ENCODE measurements at places on chromosomes 13 and 19.

DNA sequence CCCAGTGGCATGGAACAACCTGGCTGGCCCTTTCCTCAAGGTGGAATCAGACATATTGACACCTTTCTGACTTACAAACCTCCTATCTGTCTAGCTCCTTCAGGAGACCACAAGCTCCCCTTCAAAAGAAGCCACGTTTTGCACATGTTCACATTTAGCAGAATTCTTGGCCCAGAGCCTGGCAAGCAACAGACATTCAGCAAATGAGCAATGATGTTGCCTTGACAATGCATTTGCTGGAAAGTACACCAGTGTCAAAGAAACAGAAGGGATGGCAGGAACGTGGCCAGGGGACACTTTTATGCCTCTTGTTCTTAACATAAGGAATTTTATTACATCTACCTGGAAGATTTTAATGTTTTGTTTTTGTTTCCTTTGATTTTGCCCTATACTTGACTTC, 85.5 kb upstream of the FGF14 start:
- no peak for DNase-seq

DNA sequence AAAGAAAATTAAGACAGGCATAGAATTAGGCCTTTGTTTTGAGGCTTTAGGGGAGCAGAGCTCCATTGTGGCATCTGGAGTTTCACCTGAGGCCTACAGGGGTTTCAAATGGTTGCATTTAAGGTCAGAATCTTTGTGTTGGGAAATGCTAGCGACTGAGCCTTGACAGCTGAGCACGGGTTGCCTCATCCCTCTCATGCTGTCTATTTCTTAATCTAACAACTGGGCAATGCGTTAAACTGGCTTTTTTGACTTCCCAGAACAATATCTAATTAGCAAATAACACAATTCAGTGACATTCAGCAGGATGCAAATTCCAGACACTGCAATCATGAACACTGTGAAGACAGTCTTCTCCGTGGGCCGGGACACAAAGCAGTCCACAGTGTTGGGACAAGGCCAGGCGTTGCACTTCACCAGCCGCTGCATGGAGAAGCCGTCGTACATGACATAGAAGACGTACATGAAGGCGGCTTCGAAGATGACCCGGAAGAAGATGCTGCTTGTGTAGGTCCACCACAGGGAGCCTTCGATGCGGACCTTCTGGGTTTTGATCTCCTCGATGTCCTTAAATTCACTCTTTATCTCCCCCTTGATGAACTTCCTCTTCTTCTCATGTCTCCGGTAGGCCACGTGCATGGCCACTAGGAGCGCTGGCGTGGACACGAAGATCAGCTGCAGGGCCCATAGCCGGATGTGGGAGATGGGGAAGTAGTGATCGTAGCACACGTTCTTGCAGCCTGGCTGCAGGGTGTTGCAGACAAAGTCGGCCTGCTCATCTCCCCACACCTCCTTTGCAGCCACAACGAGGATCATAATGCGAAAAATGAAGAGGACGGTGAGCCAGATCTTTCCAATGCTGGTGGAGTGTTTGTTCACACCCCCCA, 3.8 kb downstream of the GJB2 start:
- DNase-seq: peak; percentile 93

GRCh38 chr19:16470541-16470910, 1.2 kb downstream of the EPS15L1 start:
- no peak for DNase-seq

DNA sequence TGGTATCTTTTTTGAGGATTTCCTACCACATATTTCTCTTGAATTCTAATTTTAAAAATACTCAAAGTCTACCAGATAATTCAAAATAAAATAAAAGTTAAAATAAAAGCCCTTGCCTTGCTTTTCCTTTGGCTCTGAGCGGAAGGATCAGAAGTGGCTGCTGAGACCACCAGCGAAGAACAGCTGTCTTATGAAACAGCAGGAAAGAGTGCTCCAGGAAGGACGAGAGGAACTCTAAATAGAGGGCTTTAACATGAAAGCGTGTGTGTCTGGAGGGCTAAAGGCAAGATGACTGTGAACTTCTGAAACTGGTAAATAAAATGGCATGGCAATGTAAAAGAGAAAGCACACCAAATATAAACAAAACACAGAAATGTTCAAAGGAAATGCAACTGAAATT, 521.5 kb upstream of the SPRY2 start:
- no peak for DNase-seq

GRCh38 chr13:99361197-99361596, 54.0 kb upstream of the GPR183 start:
- no peak for DNase-seq

DNA sequence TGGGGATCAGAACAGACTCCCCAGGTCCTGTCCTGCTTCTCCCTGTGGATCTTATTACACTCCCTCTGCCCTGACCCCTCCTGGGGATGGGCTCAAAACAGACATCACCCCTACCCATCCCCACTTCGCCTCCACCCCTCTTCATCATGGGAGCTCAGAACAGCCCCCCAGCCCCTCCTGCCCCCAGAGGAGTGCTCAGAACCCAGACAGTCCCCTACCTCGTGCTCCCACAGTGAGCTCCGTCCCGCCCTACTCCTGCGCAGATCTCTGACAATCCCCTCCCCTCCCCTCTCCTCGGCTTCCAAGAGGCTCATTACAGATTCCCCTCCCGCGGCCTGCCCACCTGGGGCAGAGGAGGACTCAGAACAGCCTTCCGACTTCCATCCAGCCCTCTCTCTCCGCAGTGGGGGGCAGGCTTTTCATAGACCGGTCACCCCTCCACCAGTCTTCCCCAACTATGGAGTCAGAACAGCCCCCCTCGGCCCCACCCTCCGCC, 6.1 kb downstream of the NXNL1 start:
- DNase-seq: no peak

- no peak for DNase-seq
Observed at GRCh38 chr13:96632536-96633320, 361.5 kb downstream of the OXGR1 start.

DNA sequence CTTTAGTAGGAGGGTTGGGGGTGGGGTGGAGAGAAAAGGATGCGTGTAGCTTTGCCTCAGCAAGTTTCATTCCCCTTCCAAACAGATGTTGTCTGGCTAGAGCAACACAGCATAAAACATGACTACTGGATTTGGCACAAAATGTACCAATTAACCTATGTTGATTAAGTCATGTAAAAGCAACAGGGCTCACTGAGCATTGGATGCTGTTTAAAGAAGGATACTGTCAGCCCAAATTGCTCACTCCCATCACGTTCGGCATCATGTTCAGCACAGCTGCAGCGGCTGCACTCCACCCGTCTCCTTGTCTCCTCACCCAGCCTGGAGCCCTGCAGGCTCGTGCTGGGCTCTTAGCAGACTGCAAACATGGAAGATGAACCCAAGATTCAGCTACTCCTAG, 77.5 kb downstream of the DLEU7 start:
- DNase-seq: no peak

GRCh38 chr13:94296471-94296870, 183.0 kb downstream of the DCT start:
- no peak for DNase-seq

GRCh38 chr19:27772059-27772458, 1440.9 kb downstream of the UQCRFS1 start:
- no peak for DNase-seq

DNA sequence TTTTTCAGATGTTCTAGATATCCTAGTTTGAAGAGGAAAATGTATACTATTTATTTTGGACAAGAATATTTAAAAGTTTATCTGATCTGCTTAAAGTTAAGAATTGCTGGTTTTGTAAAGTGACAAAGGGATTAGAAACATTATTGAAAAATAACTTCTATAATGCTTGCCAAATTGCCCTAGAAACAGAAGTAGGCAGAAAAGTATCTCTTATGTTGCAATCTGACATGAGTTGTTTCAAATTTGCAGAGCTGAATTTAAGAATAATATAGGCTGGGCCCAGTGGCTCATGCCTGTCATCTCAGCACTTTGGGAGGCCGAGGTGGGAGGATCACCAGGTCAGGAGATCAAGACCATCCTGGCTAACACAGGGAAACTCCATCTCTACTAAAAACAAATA, 777.1 kb downstream of the LIG4 start:
- DNase-seq: no peak

- no peak for DNase-seq
Observed at GRCh38 chr19:2274185-2274711, 7.7 kb downstream of the PEAK3 start.

- DNase-seq: peak; percentile 52
Observed at GRCh38 chr19:28466107-28467045, 746.6 kb downstream of the UQCRFS1 start.

DNA sequence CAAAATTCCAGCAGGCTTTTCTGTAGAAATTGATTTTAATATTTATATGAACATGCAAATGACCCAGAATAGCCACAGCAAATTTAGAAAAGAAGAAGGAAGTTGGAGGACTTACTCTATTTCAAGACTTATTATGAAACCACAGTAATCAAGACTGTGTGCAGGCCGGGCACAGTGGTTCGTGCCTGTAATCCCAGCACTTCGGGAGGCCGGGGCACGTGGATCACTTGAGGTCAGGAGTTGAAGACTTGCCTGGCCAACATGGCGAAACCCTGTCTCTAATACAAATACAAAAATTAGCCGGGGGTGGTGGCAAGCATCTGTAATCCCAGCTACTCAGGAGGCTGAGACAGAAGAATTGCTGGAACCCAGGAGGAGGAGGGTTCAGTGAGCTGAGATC, 6.0 kb upstream of the FFAR2 start:
- peak; percentile 86 for DNase-seq

DNA sequence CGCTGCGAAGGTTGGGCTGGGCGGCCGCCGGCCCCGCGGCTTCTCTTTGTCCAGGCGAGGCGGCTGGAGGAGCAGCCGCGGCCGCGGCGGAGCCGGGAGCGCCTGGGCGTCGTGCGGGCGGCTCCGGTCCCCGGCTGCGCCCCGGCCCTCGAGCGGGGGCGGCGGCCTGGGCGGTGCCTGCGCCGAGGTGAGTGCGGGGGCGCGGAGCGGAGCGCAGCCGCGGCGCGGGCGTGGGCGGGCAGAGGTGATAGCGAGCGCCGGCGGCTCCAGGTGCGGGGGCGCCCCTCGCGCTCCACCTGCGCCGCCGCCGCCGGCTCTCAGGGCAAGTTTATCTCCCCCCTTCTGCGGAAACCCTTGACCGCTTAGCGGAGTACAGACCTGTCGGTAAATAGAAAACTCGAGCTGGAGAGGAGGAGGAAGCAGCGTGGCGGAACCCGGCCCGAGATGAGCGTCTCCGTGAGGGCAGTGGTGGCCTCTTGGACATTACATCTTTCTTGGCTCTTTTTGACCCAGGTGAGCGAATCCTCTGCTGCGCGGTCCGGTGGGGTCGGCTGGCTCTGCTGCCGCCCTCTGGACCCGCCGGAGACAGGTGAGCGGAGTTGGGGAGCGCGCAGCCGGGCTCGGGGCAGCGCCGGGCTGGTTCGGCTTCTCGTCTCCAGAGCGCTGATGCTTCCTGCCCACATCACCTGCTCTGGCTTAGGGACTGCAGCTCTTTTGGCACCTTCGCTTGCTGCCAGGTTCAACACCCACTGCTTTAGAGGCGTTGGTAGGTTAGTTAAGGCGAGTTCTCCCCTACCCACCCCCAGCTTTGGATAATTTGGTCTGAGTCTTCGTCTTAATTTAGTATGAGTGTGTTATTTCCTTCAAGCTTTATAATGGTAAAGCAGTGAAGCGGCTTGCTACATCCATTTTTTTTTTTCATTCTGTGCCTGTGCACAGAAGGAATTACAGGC, at the start of gene MTUS2:
Gene MTUS2, plus strand, starts transcription at position 241 of the 953 bp plus-strand sequence.
- DNase-seq: no peak

DNA sequence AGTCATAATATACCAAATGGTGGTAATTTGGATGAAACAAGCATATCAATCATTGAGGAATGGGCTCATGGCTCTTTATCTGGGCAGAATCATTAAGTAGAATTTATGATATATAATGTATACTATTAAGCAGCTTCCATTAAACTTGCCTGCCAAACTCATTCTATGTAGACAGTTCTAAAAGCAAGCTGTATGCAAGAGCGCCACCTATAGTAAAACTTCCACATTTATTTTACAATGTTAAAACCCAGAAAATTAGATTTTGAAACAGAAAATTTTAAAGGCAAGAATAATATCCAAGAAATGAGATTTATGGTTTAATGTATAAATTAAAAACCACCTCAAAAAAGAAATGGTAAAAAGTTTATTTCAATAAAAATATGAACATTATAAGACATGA, 161.5 kb downstream of the MZT1 start:
- peak; percentile 44 for DNase-seq

DNA sequence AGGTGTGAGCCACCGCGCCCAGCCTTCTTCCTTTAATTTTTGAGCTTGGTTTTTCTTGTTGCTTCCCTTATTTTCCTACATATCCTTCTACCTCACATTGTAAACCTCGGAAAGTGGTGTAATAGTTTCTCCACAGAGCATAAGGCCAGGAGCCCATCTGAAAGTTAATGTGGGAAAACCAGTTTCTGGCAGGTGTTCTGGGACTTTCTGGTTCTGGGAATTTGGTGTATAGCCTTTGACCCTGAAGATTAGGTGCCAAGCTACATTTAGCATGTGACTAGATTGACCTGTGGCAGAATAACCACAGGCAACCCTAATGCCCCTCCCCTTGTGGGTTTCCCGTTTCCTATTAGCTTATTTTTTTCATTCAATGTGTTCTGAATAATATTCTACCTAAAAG, 8.7 kb downstream of the POP4 start:
- DNase-seq: no peak

GRCh38 chr19:1428738-1429391, 9.3 kb upstream of the RPS15 start:
- DNase-seq: no peak

GRCh38 chr13:110581506-110582185, 20.1 kb upstream of the RAB20 start:
- DNase-seq: no peak

GRCh38 chr19:34504273-34504808, 22.8 kb downstream of the WTIP start:
- no peak for DNase-seq

DNA sequence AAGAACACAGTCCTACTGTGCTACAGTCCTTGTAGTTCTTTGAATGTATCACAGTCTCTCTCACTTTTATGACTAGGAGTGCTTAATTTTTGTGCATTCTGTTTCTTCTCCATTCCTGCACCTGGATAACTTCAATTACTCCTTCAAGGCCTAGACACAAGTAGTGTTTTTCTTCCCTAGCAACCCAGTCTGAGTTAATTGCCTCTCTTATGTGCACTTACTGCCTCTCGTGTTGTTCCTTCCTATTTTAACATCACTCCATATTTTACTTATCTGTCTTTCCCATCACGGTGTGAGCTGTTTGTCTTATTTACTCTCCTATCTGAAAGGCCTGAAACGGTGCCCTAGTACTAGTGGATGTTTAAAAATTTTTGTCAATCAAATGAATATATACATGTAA, 101.5 kb downstream of the HS6ST3 start:
- no peak for DNase-seq

DNA sequence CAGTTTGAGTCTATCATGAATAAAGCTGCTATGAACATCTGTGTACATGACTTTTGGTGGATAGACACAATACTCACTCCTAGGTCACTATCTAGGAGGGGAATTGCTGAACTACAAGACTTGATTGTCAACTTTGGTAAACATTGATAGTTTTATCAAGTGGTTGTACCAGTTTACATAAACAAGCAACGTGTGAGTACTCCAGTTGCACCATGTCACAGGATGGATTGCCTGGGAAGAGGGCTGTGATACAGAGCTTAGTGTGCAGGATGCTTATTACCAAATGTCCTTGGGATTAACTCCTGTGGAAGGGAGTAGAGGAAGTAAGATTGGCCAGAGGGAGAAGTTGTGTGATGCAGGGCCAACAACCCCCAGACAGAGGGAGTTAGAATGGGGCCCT, 37.7 kb downstream of the RAP2A start:
- no peak for DNase-seq

- DNase-seq: peak; percentile 66
Observed at GRCh38 chr13:109385242-109385560, 401.2 kb downstream of the IRS2 start.

Data from NB4 (cell line).